NCI-H187 (cell line): ENCODE measurements at places on chromosomes 11 and 22.

GRCh38 chr11:1153951-1154493 lies 3.7 kb upstream of the MUC5AC start:
- DNase-seq, result no peak

- no peak for DNase-seq
Measured at GRCh38 chr11:121657146-121657545, 204.4 kb upstream of the SORL1-AS1 start.

DNA sequence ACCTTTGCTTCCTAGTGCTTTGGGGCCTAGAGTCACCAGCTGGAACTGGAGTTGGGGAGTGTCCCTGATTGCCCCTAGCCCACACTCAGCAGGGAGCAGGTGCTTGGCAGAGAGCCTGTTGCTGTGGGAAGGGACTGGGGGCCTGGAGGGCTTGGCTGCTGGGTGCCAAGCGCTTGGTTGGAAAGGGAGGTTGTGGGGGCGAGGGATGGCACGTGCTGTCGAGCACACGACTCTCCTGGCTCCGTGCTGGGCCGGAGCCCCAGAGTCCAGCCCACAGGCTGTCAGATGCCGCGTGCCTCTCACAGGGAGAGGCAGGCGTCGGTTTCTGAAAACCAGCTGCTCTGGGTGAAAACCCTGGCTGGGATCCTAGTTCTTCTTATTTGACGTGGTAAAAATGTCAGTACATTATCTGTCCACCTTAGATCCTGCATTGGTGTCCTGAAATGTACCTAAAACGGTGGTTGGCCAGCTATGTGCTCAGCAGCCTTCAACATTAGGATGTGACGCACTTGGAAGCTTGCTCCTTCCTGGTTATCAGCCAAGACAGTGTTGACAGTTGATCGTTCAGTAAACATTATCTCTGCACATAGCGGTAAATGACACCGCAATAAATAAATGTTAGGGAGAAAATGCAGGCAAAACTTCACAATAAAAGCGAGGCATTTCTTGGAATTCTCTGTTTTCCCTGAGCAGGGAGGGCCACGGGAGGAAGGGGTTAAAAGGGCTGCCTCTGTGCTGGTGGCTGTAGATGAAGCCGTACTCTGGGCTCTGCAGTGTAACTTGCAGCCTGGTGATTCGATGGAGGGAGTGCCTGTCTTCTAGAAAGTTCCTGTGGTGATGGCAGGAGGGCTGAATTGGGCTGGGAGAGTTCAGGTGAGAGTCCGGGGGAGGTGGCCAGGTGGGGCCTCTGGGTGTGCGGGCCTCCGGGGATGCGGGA lies 29.2 kb downstream of the GRAMD4 start:
- no peak for DNase-seq

GRCh38 chr11:116927163-116927974 lies 89.9 kb upstream of the APOA1 start:
- DNase-seq, result no peak

- no peak for DNase-seq
Measured at GRCh38 chr11:130451231-130452019, 3.0 kb downstream of the ADAMTS15 start.

DNA sequence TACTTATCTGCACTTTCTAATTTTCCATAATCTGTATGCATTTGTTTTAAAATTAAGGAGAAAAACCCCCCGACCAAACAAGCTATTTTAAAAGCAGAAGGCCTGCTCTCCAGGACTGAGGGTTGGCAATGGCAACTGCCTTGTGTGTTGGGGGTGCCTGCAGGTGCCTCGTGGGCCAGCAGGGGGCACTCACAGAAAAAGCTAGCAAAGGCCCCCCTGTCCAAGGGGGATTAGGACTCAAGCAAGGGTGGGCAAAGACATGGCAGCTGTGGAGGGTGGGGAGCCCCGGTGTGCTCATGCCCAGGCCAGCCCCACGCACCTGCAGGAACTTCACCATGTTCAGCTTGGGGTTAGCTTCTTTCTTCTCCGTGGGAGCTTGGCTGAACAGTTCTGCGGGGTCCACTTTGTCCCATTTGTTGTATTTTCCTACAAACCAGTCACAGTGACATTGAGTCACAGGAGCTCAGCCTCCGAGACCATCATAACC lies 10.3 kb downstream of the TOP3B start:
- DNase-seq, result no peak

GRCh38 chr22:30186510-30186909 lies 60.0 kb downstream of the LIF start:
- DNase-seq, result no peak

- no peak for DNase-seq
Measured at GRCh38 chr22:34476762-34477161, 556.5 kb upstream of the LARGE1 start.

- DNase-seq, result no peak
Measured at GRCh38 chr22:40960145-40960544, 9.0 kb downstream of the RBX1 start.

- DNase-seq, result no peak
Measured at GRCh38 chr11:115489466-115489865, 14.7 kb downstream of the CADM1 start.

GRCh38 chr22:21033895-21034294 lies 1.5 kb upstream of the SLC7A4 start:
- no peak for DNase-seq

GRCh38 chr11:72773291-72773690 lies 20.6 kb downstream of the STARD10 start:
- no peak for DNase-seq

GRCh38 chr11:12232817-12233601 lies 122.6 kb downstream of the MICAL2 start:
- DNase-seq, result no peak

- DNase-seq, result no peak
Measured at GRCh38 chr11:31767685-31768084, 43.4 kb downstream of the PAX6 start.

DNA sequence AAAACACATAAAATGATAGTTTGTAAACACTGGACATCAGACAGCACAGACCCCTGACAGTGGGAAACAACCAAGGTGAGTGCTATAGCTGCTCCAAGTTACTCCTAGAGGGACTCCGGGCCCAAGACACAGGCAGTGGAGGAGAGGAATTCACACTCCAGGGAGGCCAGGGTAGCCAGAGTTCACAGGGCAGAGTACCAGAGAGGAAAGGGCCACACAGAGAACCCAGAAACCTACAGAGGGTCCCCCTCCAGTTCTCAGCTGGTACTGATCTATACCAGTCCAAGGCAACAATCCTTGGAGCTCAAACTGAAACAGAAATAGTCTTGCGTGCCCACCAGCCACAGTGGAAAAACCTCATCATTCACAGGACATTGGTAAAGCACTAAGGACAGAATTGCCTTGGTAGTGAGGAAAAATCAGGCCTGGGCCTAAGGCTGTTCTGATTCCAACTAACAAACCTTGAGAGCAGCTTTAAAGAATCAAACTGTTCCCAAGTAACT lies 7.6 kb downstream of the VPS37C start:
- DNase-seq, result no peak

DNA sequence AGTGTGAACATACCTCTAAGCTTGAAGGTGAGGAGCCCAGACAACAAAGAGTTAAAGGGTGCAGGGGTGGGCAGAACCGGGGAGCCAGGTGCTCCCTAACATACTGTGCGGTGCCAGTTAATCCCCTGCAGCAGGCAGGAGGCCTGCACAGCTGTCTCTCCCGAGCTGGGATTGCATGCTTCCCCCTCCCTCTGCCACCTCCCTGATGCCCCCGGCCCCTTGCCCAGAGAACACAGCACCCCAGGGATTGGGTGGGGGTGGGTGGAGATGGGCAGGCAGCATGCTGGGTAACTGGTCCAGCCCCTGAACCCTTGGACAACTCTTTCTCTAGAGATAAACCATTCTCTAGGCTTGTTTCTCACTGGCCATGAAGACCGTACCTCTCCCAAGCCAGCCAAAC lies 67.7 kb upstream of the MYOD1 start:
- DNase-seq, result no peak
